MCF 10A (cell line): ENCODE measurements at places on chromosomes 12 and 14.

DNA sequence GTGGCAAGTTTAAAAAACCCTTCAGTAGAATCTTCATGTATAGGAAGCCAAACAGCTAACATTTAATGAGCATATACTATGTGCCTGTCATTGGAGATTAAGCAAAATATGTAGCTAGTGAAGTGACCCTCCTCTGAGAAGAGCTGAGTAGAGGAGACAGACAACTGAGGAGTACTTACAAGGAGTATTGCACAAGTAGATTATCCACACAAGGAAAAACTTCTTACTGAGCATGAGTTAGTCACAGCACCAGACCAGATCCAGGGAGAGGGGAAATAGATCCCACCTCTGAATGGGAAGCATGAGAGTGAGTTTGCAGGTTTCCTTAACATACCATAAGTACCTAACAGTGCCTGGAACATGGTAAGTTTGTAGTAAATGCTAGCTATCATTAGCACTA lies 33.0 kb downstream of the FRMD6 start:
- no peak for DNase-seq

GRCh38 chr12:91947459-91947858 lies 198.2 kb downstream of the BTG1 start:
- no peak for DNase-seq

GRCh38 chr12:105946493-105946901 lies 192.3 kb downstream of the NUAK1 start:
- DNase-seq = no peak

GRCh38 chr12:101749657-101750056 lies 10.4 kb upstream of the SYCP3 start:
- no peak for DNase-seq

GRCh38 chr14:79091381-79091963 lies 921.3 kb downstream of the NRXN3 start:
- no peak for DNase-seq

DNA sequence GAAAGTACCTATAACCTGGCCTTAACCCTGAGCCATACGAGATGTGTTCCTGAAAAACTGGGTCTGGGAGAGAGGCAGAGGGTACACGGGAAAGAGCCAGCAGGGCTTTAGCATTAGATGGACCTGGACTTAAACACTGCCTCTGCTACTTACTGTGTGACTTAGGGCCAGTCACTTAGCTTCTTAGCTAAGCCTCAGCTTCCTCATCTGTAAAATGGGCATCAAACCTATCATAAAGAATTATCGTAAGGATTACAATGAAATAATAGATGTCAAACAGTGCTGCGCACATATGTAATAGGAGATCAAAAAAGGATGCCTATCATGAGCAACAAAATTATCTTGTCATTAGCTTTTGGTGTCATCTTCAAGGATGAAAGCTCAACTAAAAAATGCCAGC lies 23.6 kb downstream of the ANAPC5 start:
- DNase-seq = no peak

DNA sequence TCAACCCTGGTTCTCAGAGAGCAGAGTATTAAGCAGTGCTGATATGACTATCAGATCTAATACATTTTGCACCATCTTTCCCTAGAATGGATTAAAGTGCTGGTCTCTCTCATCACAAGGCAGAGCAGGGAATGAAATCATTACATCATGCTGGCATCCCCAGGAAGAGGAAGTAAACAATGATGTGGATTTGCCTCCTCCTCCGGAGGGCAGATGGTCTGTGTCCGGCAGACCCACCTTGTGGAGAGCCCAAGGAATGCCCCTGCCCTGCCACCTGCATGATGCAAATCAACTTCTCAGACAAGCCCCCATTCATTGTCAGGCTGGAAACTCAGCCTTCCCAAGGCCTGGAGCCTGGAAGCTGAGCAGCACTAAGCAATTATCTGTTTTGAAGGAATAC lies 1149.1 kb downstream of the VRK1 start:
- no peak for DNase-seq

- no peak for DNase-seq
Observed at GRCh38 chr14:83624541-83624940, 1905.4 kb upstream of the FLRT2 start.

DNA sequence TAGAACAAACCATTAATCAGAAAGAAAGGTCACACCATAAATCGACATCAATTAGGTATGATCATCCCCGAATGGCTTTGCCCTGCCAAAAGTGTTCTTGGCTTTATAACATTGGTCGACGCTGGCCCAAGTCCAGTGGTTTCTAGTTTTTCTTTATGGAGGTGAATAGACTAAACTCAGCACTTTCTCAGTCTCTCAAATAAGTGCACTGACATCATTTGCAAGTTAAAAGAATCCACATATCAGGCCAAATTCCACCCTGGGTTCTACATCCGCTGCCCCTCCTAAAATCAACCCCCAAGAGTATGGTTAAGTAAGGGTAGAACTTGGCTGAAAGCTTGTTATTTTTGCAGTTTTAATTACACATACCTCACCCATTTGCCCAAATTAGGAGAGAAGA lies 314.3 kb downstream of the C12orf75 start:
- no peak for DNase-seq

- no peak for DNase-seq
Observed at GRCh38 chr14:102571043-102571442, 21.4 kb upstream of the RCOR1 start.

DNA sequence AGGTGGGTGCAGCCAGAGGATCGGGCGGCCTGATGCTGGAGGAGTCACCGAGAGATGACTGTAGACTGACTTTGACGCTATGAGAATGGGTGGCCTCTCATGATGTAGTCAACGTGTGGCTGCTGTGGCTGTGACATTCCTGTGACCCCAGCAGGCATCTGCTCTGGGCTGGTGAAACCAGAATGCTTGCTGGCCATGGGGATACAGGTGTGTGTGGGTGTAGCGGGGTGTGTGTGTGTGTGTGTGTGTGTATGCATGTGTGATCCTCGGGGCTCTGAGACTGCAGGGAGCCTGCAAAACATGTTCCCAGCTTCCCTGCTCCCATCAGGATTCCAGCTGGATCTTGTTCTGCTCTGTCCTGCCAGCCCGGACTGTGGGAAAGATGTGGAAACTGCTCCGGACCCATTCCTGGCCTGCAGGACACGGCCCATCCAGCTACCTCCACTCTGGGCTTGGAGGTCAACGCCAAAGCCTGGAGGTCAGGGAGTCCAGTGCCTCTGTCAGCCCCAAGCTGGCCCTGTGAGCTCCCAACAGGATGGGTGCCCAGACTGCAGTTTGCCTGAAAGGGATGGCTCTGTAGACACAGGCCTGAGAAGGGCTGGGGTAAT lies 18.8 kb upstream of the HHIPL1 start:
- no peak for DNase-seq

GRCh38 chr12:34163443-34163842 lies 141.1 kb downstream of the ALG10 start:
- no peak for DNase-seq

DNA sequence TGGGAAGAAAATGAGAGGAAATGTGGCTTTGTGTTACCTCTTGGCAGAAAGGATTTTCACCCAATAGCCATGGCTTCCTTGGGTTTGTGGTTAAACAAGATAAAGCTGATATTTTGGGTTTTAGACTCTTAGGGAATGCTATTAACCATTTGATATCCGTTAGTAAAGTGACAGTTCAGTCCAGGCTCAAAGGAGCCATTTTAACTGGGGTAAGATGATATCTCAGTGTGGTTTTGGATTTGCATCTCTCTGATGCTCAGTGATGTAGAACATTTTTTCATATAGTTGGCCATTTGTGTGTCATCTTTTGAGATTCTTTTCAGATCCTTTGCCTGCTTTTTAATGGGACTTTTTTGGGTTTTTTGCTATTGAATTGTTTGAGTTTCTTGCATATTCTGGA lies 30.1 kb downstream of the IFT43 start:
- no peak for DNase-seq

DNA sequence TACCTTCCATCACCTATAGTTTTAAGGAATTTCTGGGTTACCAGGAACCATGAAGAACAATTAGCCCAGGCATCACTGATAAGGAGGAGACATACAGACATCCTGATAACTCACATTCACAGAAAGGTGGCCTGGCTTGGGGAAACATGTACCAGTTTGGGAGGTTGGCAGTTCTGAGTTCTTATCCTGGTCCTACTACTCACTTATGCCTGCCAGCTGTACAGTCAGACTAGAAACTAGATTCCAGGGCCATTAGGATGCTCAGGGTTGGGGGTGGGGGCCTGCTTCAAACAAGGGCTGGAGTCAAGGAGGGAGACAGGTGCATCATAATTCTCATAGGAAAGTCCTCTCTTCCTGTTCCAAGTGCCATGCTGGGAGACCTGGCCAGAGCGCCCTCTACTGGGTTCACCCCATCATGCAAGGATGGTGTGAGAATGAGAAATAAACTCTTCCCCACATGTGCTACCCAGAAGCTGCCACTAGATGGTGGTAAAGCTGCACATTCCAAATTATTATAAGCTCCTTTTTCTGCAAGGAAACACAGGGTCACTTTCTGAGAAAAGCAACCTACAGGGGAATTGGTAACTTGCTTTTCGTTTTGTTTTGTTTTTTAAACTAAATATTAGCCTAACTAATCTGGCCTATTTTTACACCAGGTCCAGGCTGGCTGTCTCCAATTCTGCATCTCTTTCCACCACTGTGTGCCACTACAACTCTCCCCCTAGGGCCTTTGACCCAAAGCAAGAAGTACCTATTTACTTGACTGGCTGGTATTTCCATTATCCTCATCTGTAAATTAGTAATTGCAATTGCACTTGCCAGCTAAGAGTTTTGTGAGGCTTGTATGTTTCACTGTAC lies 14.5 kb downstream of the OAS2 start:
- DNase-seq = peak; percentile 78

GRCh38 chr12:50187084-50187900 lies 20.1 kb upstream of the CERS5 start:
- DNase-seq = no peak

- peak; percentile 29 for DNase-seq
Observed at GRCh38 chr12:9725213-9725870, 7.6 kb downstream of the CLECL1 start.

GRCh38 chr12:53078425-53079225 lies 565 bp downstream of the SPRYD3 start:
- DNase-seq = peak; percentile 54
